Left renal pelvis (tissue), 4 donors: ENCODE measurements at places on chromosomes 12 and 14.

DNA sequence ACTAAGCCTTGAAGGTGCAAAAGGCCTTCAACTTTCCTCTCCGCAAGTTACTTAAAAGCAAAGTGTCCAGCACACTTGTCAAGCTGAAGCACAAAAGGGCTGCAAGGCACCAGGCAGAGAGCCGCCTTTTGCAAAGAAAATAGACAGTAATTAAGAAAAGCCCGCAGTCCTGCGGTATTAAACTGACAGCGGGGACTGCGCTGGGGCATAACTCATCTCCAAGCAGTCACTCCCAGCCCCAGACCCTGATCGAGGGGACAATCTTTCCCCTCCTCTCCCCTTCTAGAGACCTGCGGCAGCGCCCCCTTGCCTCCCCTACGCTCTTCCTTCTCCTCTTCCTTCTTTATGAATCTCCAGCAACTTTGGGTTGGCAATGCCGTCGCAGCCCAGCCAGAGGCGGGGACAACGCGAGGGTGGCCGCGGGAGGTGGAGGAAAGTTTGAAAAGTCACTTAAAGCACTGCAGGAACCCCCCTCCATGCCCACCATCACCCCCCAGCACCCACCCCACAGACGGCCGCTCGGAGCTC, 200.9 kb upstream of the CAND1 start:
- DNase-seq: no peak

GRCh38 chr14:94868772-94869072, 98.8 kb upstream of the GSC start:
- no peak for DNase-seq

GRCh38 chr14:26730929-26731618, 133.2 kb upstream of the NOVA1 start:
- DNase-seq: no peak

DNA sequence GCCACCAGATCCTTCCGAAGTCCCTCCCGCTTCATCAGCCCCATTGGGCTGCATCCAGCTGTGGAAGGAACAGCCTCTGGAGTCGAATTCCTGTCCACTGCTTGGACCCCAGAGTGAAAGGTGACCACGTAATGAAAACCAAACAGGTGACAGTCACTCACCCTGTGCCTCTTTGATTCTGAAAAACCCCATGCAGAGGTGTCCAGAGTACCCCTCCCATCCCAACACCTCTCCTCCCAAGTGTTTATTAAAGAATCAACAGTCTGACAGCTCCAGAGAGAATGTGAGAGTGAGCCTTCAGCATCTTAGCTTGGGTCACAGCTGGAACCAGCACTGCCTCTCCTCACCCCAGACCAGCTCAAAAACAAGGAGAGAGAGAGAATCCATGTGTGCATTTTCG, 178.6 kb upstream of the NOS1 start:
- DNase-seq: no peak

GRCh38 chr12:91172096-91172495, 10.5 kb downstream of the DCN start:
- no peak for DNase-seq

GRCh38 chr12:88763536-88764100, 183.3 kb upstream of the KITLG start:
- DNase-seq: no peak

- no peak for DNase-seq
Measured at GRCh38 chr14:65141523-65141922, 39.2 kb upstream of the MAX start.

DNA sequence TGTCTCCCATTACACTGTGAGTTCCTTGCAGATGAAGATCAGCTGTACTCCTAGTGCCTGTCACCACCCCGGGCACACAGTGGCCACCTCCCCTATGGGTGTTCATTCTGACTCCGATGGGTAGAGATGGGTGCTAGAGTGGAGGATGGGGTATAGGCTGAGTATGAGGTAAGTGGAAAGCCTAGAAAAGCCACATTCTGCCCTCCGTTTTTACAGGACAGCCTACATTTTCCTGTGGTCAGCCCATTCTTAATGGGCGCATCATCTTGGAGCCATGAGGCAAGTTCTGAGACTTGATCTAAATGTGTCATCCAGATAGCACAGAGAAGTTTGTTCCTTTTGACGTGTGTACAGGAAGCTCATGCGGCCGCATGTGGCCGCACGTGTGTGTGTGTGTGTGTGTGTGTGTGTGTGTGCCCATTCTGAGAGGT, 166.7 kb upstream of the HIF1A start:
- DNase-seq: no peak

GRCh38 chr14:92035890-92036289, 4.0 kb downstream of the TRIP11 start:
- DNase-seq: no peak

DNA sequence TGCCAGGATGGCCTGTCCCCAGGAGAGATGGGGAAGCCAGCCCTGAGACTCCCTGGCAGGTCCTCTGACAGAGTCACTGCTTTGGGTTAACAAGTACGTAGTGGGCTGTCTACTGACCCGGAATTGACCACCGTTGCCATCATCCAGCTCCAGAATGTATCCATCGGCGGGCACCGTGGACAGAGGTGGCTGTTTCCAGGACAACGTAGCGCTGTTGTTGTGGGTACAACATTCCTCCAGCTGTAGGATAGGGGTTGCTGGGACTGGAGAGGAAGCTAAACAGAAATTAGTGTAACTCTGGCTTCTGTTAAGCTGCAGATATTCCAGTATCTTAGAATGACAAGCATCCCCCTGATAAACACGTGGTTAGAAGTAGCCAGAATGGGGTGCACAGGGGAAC, 56.3 kb upstream of the PYGL start:
- no peak for DNase-seq

GRCh38 chr12:64943686-64944085, 119.2 kb downstream of the TBC1D30 start:
- no peak for DNase-seq
